ENCODE measurements at places on chromosomes 7 and 10.

- DNase-seq: no peak
- no peak overlapping the region for H3K4me3 ChIP-seq
- no peak overlapping the region for H3K27ac ChIP-seq
- H3K4me1 ChIP-seq: no peaks in the 10 kb centered on the region
- no peaks in the 10 kb centered on the region for H3K27me3 ChIP-seq
Measured at GRCh38 chr7:53596230-53596629, 560.8 kb downstream of the POM121L12 start.

DNA sequence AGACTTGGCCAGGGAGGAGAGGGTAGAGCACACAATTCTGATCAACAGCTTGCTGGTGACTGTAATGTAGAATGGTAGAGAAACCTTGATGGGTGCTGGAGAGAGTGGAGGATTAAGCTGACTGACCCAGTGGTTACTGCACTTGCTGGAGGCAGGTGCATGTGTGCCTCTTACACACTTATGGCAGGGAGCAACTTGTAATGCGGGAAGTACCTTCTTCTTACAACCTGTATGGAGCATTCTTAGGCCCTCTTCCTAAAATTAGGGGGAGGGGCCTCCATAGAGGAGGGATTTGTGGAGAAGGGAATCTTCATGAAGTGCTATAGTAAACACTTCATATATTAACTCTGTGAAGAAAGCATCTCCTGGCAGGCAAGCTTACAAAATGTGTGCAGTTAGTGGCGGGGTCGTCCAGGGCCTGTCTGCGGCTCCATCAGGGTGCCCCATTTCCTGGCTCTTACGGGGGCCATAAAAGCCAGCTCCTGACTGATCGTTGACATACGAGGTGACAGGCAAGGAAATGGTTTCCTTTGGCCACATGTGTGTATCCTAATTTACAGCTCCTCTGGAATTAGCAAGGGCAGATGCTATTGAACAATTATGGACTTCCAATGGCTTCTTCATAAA lies 113.5 kb downstream of the RTKN2 start:
- H3K27ac ChIP-seq: no peak overlapping the region
- no peaks in the 10 kb centered on the region for H3K36me3 ChIP-seq

- no peaks in the 10 kb centered on the region for H3K36me3 ChIP-seq
- no peaks in the 10 kb centered on the region for H3K4me1 ChIP-seq
- H3K27ac ChIP-seq: no peak overlapping the region
- H3K27me3 ChIP-seq: no peaks in the 10 kb centered on the region
- no peak for DNase-seq
Measured at GRCh38 chr7:97722386-97722785, 9.5 kb upstream of the TAC1 start.

- H3K27me3 ChIP-seq: peaks cover 21% of the 10 kb centered on the region
- H3K27ac ChIP-seq: no peak overlapping the region
- H3K36me3 ChIP-seq: no peaks in the 10 kb centered on the region
Measured at GRCh38 chr7:64946772-64947171, 43.7 kb downstream of the ZNF273 start.

GRCh38 chr10:62582804-62583208 lies 208.6 kb downstream of the ZNF365 start:
- H3K27me3 ChIP-seq: no peaks in the 10 kb centered on the region
- no peak overlapping the region for H3K27ac ChIP-seq
- H3K4me1 ChIP-seq: no peaks in the 10 kb centered on the region
- H3K36me3 ChIP-seq: no peaks in the 10 kb centered on the region
- DNase-seq: no peak

- H3K4me1 ChIP-seq: no peaks in the 10 kb centered on the region
- H3K27ac ChIP-seq: no peak overlapping the region
Measured at GRCh38 chr7:80496586-80496985, 15.3 kb downstream of the GNAT3 start.

DNA sequence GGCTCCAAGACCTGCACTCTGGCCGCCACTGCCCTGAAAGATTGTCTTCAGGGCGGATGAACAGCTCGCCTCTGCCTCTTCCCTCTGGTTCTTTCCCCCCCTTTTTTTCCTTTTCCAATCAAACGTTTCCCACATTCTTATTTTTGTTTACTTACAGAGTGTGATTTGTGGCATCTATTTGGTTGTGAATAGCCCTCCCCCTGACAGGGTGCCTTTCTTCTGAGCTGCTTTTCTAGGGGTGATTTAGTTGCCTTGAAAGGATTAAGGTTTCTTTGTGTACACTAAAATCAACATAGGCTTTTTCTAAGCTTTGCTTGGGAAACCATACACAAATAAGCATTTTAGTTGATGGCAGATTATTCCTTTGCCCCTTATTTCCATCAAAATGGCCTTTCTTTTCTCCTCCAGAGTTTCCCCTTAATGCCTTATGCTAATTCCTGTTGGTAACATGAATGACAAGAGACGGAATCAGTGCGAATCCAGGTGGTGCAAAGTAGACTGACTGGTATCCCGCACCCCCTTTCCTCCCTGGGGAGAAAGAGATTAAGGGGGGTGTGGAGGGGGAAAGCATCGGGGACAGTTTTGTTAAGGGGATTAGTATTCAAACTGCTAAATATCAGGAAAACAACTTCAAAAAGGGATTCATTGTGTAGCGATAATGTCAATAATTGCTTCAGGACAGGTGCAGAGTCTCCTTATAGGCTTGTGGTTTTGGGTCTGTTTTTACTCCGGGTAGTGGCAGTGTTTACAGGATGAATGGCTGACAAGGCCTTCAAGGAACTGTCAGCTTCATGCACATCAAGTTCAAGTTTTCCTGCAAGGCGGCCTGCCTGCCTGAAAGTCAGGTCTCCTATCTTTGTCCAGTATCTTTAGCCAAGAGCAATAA lies 431.6 kb upstream of the GALNT17 start:
- H3K36me3 ChIP-seq: no peaks in the 10 kb centered on the region
- no peak overlapping the region for H3K4me3 ChIP-seq
- DNase-seq: no peak
- H3K4me1 ChIP-seq: no peaks in the 10 kb centered on the region

- no peak for DNase-seq
- H3K36me3 ChIP-seq: no peaks in the 10 kb centered on the region
- H3K27me3 ChIP-seq: no peaks in the 10 kb centered on the region
- no peaks in the 10 kb centered on the region for H3K4me1 ChIP-seq
- H3K4me3 ChIP-seq: no peak overlapping the region
Measured at GRCh38 chr10:48990226-48990625, 50.6 kb upstream of the LRRC18 start.
